Mesenteric fat pad (tissue), 1 donor: ENCODE measurements at places on chromosomes 3 and 15. TPM values are rescaled to one million over a fixed set of nuclear protein-coding genes. Genes with fewer than 3 reads are reported as not detected.

DNA sequence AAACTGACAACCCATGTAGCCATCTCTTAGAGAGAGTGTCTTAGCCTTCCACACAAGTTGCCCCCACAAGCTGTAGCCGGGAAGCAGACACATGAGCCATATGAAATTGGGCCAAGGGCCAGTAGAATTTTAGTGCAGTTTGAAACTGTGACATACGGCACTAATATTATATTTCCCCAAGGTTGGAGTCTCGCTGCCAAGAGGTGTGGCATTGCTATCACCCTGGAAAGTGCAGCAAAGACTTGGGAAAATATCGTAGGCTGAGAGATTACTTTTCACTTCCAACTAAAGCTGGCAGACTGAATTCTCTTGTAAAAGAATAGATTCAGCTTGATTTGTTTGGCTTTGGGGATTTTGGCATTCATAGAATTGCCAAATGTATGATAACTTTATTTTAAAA lies 89.2 kb downstream of the ECT2 start:
- DNase-seq = no peak

- no peak for DNase-seq
These were observed 63.2 kb downstream of the IQGAP1 start for GRCh38 chr15:90451053-90451850.

Gene CXCR6
- 0.96 TPM for total RNA-seq

GRCh38 chr3:191227541-191227940 lies 28.5 kb downstream of the OSTN start:
- no peak for DNase-seq

GRCh38 chr15:80834402-80834801 lies 55.2 kb downstream of the CEMIP start:
- no peak for DNase-seq

- DNase-seq = no peak
These were observed 110.7 kb downstream of the LRRC49 start for GRCh38 chr15:71003319-71003718.

DNA sequence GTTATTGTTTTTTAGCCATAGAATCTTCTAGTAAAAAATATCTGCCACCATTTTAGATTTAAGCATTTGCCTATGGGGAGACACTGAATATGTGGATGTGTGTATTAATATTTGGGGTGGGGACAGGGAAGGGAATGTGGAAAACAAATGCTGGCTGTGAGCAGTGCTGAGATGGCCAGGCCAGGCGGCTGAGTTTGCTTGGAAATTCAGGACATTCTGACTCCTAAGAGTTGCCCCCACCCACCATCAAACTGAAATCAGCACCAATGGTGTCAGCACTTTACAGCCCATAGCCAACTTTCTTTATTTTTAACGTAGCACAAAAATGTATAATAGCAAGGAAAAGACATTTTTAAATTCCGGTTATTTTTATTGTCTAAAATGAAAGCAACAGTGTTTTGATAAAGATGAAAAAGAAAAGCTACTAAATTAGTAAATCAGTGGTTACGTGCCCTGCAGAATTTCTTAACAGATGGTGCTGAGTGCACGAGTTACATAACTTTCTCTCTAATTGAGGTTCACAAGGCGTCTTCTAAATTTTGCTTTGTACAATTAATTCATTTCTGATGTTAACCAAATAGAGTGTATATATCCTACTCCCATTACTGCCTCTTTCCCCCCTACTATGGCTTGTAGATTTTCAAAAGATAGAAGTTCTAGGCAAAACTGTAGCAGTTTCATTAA lies 34.0 kb downstream of the B3GALNT1 start:
- DNase-seq = no peak

Gene ALG1L2
- total RNA-seq = 1.00 TPM

Gene NDN
- total RNA-seq = 49.5 TPM

Gene ABCC5
- total RNA-seq = 24.2 TPM

DNA sequence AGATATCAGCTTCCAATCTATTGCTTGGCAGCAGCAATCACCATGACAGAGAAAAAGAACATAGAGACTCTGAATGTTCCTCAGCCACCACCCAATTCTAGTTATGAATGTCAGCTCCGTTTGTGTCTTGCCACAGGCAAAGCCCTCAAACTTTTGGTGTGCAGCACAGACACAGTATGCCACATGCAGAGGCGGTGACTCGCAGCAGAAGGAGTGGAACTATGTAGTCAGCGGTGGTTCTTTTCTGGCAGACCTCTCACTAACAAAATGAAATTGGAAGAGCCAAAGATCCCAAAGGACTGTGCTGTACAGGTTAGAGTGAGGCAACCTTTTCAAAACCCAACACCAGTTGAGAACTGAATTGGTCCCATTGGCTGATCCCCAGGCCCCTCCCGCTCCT lies 220.9 kb downstream of the SLC9A9 start:
- no peak for DNase-seq

GRCh38 chr3:109910772-109911171 lies 573.4 kb upstream of the DPPA4 start:
- no peak for DNase-seq

DNA sequence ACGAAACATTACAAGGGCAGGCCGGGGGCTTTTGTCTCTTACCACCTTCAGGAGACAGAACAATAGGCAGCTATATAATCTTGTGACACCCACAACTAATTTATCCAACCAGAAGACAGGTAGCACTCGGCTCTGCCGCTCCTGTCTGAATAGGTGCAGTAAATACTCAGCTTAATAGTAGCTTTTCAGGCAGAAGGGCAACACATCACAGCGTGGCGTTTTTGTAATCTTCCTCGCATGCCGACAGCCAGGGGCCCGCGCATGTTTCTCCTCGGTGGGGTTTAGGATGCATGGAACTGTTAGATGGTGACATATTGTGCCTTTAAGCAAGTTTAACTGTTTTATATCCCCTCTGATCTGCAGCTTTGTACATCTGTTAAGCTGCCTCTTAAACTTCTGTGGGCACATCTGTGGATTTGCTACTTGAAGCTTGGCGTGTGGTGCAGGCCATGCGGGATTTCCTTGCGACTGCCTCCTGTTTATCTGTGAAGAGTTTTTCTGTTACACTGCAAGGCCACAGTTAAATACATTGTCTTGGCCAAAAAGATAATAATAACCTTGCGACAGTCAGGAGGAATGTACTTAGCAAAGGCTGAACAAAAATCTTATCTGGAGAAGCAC lies 123.2 kb upstream of the BNIP2 start:
- DNase-seq = no peak

- no peak for DNase-seq
These were observed 59.7 kb upstream of the ANKRD34C start for GRCh38 chr15:79222808-79223207.

DNA sequence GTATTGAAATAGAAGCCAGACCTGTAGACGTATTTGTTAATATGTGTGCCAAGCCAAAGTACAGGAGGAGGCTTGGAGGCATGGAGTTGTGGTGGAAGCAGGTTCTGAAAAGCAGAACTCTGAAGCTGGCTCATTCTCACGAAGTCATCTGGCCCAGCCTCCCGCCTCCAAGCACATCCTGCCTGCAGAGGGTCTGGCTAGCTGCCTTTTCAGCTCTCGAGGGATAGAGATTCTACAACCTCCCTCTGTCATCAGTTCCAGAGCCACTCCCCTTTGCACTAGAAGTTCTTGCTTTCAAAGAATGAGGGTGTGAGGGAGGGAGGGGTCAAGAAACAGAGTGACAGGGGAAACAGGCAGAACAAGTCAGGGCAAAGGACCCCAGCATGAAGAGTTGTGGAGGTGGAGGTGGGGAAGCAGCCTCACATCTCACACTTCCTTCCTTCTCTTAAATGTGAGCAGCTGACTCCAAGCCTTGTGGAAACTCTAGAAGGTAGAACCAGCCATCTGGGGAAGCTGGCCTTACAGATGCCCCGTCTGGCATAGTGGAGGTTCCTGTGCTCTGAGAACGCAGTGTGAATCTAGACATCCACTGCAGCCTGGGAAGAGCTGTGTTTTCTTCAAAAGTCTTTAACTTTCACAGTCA lies 95.3 kb downstream of the SLC49A4 start:
- DNase-seq = no peak

DNA sequence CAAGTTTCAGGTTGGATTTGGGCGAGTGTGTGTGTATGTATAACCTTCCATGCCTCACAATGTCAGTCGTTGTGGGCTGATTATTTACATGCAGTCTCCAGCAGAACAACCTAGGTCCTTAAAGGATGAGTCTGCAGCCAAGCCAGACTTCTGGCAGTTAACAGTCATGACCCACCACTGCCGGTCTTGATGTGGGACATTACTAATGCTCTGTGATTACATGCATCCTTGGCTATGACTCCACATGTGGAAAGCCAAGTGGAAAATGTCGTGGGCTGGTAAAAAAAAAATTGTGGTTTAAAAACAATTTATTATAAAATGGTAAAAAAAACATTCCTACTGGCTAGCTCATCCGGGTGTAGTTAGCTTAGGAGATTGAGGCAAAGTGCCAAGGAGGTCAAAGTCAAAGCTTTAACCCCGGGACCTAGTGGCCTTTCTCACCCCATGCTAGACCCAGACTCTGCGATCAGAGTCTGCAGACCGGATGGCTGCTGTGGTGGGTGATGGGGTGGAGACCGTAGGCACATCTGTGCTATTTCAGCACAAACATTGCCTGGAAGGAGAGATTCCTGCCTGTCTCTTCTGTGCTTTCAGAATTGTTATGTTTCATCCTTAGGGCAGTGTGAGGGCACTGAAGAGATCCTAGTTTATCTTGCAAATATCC lies 6.8 kb downstream of the RARRES1 start:
- DNase-seq = no peak

GRCh38 chr15:91965501-91966193 lies 112.1 kb downstream of the SLCO3A1 start:
- no peak for DNase-seq
